Stimulated activated CD8-positive, alpha-beta memory T cell treated with anti-CD3 and anti-CD28 coated beads, Interleukin-2, amount 100 ng/mL, for 48 hours (primary cell): ENCODE measurements at places on chromosomes 5 and 9.

DNA sequence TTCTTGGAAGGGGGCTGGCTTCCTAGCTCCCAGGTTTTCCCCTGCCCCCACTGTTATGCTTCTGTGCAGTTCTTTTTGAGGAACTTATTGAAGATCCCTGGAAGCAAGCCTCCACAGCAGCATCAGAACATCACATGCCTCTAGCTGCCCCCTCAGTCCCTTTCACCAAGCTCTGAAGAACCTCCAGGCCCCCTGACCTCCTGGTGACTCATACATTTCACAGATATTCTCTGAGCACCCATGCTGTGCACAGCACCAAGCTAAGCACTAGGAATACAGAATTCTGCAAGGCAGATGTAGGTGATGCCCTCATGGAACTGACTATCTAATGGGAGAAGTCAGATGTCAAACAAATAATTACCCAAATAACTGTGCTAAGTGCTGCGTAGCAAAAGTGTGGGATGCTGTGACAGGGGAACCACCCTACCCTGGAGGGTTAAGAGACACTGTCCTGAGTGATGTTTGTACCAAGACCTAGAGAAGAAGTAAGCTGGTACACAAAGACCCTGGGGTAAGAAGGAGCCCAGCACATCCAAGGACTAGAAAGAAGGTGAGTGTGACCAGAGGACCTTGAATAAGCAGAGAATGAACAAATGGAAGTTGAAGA lies 213.7 kb upstream of the NR4A3 start:
- DNase-seq = no peak

- DNase-seq = no peak
Observed at GRCh38 chr5:43150748-43151147, 30.0 kb downstream of the ZNF131 start.

- DNase-seq = no peak
Observed at GRCh38 chr5:111251921-111252320, 27.7 kb downstream of the CAMK4 start.

- DNase-seq = no peak
Observed at GRCh38 chr9:28912621-28913020, 1339.3 kb upstream of the C9orf72 start.

DNA sequence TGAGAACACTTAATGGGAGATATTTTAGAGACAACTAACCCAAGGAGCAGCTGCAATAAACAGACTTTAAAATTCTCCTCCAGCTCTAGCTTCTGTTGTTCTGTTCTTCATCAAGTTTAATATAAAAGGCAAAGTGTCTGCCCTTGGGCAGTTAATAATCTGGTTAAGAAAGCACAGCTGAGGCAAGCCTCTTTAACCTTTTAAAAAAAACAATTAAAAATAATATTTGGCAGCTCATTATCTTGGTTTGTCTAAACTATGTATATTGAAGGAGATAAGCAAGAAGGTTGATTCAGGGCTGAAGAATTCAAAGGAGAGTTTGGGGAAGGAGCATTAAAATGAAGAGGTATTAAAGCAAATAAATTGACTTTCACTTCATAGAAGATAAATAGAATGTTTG lies 75.4 kb downstream of the TSSK1B start:
- no peak for DNase-seq
